ENCODE measurements at places on chromosomes 7 and 10.

GRCh38 chr7:119623427-119623826, 649.5 kb upstream of the KCND2 start:
- DNase-seq: no peak

DNA sequence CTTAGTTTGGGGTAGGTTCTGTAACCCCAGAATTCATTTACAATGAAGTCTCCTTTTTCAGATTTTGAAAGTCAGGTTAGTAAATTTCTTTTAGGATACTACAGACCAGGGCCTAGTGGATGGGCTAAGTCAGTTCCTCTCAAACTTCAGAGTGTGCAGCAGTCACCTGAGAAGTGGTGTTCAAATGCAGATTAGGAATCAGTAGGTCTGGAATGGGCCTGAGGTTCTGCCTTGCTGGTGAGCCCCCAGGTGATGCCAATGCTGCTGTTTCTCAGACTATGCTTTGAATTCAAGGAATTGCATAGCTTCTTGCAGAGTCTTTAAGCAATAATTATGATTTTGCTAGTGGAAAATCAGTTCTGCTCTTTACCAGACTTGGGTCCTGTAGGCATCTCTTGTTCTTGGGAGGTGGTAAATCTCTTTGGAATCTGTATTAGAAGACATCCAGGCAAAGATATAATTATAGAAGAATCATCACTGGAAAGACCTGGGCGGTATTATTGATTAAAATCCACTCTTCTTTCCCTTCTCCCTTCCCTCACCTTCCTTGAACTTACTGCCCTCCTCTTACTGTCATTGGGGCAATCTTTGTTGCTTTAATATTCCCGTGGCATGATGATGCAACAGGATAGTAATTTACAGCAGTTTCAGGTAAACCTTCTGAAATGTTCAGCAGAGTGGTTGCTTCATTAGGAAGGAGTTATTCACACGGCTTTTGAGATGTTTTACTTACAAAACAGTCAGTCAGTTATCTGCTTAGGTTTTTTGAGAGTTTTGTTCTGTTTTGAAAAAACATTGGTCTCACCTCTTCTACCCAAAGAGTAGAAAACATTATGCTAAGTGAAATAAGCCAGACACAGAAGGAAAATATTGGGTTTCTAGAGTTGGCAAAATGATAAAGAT, 87.2 kb downstream of the NRF1 start:
- DNase-seq: no peak

- DNase-seq: no peak
These were observed 8.6 kb downstream of the CTBP2 start for GRCh38 chr10:125151553-125152449.

GRCh38 chr7:123355576-123356190, 155.9 kb upstream of the SLC13A1 start:
- peak; percentile 8 for DNase-seq

GRCh38 chr10:62384447-62385081, 10.4 kb downstream of the ZNF365 start:
- no peak for DNase-seq

DNA sequence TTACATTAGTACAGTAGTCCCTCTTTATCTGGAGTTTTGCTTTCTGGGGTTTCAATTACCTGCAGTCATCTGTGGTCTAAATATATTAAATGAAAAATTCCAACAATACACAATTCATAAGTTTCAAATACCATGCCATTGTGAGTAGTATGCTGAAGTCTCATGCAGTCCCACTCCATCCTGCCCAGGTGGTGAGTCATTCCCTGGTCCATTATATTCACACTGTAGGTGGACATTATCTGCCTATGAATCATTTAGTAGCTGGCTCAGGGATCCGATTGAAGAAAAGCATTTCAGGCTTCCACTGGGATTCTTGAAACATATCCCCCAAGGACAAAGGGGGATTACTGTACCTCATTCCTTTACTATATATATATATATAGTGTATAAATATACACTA, 298.2 kb upstream of the GALNT17 start:
- no peak for DNase-seq

DNA sequence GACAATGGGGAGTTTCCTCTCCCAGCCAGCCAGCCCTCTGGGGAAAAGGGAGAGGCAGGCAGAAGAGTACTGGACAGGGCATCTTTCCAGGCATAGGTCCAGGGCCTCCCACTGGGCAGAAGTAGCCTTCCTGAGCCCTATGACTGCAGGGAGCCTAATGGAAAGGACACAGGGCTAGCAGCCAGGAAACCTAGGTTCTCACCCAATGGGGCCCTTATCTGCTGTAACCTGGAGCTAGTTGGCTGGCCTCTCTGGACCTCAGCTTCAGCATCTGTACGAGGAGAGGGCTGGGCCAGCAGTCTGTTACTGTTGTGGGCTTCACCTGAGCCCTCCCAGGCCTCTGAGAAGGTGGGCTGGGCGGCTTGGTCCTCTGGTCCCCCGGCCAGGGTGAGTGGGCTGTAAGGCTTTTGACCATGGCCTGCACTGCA, 22.4 kb downstream of the LDB3 start:
- DNase-seq: no peak

DNA sequence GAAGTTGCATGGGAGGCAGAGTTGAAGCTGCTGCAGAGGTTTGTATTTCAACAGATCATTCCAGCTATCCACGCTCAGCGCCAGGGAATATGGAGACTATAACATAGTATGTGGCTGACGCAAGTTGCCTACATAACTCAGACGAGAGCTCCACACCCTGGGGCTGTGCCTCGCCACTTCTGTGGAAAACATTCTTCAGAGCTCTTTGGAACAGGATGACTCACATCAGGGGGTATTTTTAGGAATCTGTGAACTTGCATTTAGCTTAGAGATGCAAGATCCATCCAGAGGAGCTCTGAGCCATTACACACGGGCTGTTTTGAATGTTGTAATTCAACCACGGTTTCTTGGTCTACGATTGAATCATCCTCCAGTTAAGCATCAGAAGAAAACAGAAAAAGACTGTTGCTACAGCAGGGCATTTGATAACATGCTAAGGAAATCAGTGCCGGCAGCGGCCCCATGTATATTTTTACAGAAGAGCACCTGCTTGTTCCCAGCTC, 481.5 kb upstream of the AKR1E2 start:
- DNase-seq: no peak

Data from SHP77 (cell line).